ENCODE measurements at places on chromosomes 1 and 21.

GRCh38 chr1:26786437-26787380 lies 1.0 kb upstream of the PIGV start:
- DNase-seq: no peak

GRCh38 chr1:114551400-114551799 lies 30.0 kb downstream of the BCAS2 start:
- DNase-seq: no peak

DNA sequence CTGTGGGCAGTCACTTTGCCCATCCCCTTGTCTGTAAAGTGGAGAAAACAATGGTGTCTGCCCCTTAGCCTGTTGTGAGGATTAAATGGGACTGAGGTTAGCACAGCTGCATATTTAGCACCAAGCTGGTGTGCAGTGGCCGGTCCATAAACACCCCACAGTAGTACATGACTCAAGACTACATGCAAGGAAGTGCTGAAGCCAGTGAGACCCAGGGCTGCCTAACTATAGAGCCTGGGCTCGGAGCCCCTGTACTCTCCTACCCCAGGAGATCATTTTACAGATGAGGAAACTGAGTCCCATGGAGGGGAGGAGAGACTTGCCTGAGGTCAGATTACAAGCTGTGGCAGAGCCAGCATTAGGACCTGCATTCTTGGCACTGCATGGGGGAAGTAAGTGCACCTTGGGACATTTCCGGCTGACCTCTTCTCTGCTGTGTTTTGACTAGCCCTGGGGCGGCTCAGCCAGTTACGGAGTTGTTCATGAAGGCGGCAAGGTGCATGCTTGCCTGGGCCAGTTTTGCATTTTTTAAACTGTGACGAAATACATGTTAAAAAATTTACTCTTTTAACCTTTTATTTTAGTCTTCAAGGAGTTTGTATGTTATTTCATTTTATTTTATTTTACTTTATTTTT lies 3.2 kb downstream of the SERINC2 start:
- no peak for DNase-seq

- DNase-seq: no peak
These were observed 115.4 kb upstream of the EDN2 start for GRCh38 chr1:41599912-41600311.

DNA sequence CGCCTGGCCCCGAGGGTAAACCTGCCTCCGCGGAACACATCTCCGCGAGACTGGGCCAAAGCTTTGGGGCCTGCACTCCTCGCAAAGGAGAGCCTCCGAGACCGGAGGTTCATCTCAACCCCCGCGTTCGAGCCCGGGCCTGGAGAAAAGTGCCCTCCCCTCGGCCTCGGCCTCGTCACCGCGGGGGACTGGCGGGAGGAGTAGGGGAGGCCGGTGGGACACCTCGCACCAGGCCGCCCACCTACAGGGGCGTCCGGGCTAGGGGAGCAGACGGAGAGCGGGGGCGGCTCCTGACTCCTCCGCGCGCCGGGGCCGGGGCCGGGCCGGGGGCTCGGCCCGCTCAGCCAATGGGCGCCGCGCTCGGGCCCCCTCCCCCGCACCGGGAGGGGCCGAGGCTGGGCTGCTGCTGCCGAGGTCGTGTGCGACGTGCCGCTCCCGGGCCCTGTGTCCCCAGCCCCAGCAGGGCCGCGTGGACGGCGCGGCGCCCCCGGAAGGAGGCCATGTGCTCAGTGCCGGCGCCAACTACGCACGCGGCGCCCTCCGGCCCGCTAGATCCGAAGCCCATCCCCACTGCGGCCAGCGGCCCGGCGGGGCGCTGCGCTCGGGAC lies 684 bp downstream of the SLC2A1 start:
- peak; percentile 33 for DNase-seq

- no peak for DNase-seq
These were observed 53.1 kb downstream of the RHBG start for GRCh38 chr1:156421939-156422601.

DNA sequence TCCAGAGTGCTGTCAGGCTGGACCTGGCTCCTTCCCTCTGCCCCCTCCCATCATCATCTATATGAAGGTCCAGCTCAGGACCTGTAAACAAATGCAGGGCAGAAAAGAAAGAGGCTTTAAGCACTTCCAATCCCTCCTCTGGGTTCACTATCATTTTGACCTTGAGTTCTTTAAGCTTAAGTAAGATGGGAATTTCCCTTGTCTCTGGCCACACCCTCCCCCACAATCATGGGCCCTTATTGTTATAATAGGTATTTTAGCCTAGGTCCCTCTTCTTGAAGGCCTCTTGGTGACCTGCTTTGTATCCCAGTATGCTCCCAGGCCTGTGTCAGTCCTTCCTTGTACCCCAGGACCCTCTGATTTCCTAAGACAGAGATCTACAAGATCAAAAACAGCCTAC lies 45.1 kb upstream of the EPS15 start:
- no peak for DNase-seq

DNA sequence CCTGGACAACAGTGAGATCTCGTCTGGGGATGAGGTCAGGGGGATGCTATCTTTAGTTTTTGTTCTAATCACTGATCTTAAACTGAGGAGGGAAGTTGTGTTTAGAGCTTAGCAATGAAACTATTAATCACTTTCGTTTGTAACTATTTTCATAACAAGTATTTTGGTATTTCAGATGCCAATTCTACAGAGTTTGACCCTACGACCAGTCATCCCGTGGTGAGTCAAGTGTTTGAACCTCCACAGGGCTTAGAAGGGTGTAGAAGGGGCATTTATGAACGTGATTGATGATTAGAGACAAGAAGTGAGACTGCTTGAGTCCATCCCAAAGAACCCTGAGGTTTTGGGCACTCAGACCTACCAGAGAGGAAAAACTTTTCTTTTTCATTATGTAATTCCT lies 15.6 kb downstream of the SLFNL1 start:
- DNase-seq: no peak

- DNase-seq: no peak
These were observed 18.8 kb downstream of the PIK3C2B start for GRCh38 chr1:204475656-204476432.

- no peak for DNase-seq
These were observed 22.5 kb downstream of the TGFBR3 start for GRCh38 chr1:91863498-91863897.

DNA sequence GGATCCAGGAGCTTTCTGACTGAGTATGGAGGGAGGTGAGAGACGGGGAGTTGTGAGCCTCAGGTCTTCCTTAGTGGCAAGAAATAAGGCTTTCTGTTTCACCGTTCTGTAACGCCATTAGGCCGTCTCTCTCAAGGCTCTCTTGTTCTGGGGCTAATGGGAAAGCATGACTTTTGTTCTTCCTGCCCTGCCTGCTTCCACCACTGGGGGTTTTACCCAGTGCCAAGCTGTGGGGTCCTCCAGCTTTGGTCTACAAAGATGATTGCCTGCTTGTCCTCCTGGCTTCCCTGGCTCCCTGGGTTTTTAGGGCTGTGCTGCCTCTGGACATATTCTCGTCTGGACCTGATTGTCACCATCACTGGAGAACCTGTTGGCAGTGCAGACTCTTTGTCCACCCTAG lies 74.8 kb upstream of the TINAGL1 start:
- DNase-seq: no peak

DNA sequence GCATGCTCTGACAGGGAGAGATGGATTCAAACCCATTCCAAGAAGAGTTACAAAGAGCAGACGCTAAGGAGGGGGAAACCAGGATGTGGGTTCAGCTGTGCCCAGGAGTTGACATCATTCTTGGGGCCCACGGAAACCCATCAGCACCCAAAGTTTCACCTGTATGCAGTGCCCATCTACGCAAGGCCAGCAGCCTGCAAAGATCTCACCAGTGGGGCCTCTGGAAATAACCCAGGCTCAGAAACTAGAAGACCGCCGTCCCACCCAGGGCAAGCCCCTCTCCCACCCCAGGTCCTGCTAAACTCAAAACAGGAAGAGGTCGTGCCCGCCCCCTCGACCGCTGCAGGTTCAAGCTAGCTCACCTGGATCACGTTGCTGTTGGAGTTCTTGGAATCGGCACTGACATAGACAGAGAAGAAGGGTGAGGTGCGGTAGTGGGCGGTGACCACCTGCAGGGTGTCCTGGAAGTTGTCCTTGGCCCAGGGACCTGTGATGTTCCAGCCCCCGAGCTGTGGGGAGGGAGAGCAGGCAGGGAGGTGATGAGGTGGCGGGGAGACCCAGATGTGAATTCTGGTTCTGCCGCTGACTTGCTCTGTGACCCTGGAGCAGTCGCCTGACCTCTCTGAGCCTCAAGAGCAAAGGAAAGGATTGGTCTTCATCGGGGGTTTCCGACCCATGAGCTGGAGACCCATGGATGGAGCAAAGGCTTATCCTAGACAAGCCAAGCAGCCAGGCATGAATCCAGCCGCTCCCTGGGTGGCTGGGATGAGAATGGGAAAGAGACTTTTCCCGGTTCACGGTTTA lies 31.7 kb downstream of the ECE1 start:
- DNase-seq: no peak

DNA sequence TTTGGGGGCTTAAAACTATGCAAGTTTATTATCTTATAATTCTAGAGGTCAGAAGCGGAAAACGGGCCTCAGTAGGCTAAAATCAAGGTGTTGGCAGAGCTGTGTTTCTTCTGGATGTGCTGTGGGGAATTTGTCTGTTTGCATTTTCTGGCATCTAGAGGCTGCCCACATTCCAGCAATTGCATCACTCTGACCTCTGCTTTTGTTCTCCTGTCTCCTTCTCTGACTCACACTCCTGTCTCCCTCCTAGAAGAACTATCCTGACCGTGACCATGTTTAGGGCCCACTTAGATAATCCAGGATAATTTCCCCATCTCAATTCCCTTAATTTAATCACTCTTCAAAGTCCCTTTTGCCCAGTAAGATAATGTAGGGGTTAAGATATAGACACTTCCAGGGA lies 127.4 kb upstream of the DEPDC1 start:
- DNase-seq: no peak

DNA sequence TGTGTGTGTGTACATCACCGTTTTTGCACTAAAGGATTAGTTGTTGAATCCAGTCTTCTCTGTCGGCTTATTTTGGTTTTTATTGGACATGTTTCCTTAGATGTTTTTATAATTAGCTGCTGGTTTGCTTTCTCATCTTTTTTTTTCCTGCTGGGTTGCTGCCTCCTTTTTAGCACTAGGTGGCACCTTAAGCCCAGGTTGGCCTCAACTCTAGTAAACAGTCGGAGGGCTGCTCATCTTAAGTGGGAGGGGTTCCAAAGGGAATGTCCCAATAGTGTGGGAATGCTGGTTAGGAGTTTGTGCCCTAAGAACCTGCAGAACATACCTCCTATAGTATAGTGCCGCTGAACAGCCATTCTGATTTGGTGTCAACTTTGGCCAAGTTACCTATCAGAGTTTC lies 570.1 kb upstream of the CXADR start:
- DNase-seq: no peak

DNA sequence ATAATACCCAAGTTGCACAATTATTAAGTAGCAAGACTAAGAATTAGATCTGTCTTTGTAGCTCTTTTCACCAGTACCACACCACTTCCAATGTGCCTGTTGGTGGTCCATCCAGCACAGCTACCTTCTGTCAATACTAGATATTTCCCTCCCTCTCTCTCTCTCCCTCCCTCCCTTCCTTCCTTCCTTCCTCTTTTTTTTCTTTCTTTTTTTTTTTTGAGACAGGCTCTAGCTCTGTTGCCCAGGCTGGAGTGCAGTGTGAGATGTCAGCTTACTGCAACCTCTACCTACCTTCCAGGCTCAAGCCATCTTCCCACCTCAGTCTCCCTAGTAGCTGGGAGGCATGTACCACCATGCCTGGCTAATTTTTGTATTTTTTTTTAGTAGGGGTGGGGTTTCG lies 21.1 kb downstream of the KPNA6 start:
- no peak for DNase-seq

DNA sequence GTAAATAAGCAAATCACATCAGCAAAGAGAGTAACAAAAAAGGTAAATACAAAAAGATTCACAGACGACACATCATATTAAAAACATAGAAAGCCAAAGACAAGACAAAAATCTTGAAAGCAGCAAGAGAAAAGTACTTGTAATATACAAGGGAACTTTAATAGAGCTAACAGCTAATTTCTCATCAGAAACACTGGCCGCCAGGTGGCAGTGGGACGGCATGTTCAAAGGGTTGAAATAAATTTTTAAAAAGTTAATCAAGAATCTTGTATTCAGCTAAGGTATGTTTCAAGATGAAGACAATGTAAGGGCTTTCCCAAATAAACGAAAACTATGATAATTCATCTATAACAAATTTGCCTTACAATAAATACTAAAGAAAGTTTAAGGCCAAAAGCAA lies 358.1 kb downstream of the LRRIQ3 start:
- DNase-seq: no peak

- DNase-seq: no peak
These were observed 241.0 kb downstream of the PTPRC start for GRCh38 chr1:198879711-198880306.

- DNase-seq: no peak
These were observed 5.9 kb downstream of the MAP7D1 start for GRCh38 chr1:36161641-36162531.

GRCh38 chr1:61089741-61090140 lies 7.4 kb downstream of the NFIA start:
- no peak for DNase-seq

- DNase-seq: peak; percentile 6
These were observed 45.5 kb downstream of the TP73 start for GRCh38 chr1:3697810-3698209.

GRCh38 chr1:203592156-203592555 lies 34.5 kb upstream of the ATP2B4 start:
- peak; percentile 29 for DNase-seq

DNA sequence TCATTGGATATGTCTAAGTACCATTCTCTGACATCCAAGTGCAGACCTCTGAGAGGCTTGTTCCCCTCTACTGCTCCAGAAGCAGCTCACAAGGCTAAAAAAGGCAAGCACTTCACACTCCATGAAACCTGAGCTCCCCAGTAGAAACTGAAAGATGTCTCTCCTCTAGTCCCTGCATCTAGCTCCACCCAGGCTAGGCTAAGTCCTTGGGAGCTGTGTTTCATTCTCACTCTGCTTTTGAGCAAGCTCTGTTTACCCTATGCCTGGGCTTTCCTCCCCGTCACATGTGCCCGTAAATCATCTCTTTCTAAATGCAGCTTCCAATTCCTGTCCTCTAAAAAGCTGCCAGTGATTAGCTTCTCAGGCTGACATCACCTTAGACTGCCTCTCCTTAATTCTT lies 39.0 kb downstream of the LRRC71 start:
- no peak for DNase-seq

DNA sequence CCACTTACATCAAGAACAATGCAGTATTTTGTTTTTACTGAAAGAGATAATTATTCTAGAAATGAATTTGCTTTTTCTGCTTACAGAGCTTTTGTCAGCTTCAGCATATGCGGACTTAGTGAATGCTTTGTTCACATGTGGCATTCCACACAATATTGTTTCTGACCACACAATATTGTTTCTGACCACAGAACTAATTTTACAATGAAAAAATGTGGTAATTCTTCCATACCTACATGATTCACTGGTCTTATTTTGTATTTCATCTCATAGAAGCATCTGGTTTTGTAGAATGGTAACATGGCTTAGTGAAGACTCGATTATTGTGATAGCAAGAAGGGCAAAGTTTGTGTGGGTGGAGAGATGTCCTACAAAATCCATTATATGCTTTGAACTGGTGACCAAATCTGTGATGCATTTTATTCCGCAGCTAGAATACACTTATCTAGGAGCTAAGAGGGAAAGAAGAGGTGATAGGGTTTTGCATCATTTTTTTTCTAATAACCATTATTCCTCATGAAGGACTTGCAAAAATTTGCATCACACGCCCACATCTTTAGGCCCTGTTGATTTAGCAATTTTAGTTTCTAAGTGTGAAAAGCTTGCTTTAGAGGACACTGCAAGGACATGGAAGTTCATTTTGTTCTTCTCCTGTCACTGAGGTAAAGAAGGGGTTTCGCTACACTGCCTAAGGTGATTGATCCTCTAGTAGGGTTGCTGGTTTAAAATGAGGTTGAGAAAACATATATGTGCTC lies 75.3 kb downstream of the HLX start:
- DNase-seq: no peak

GRCh38 chr1:3672971-3673361 lies 20.6 kb downstream of the TP73 start:
- DNase-seq: no peak

Data from anterior cingulate cortex (tissue), 58 donors.